ENCODE measurements at places on chromosomes 1 and 21.

GRCh38 chr1:54301497-54301896 lies 101.5 kb downstream of the MRPL37 start:
- no peak for DNase-seq

GRCh38 chr1:115116512-115116911 lies 27.2 kb upstream of the TSPAN2 start:
- DNase-seq = no peak

DNA sequence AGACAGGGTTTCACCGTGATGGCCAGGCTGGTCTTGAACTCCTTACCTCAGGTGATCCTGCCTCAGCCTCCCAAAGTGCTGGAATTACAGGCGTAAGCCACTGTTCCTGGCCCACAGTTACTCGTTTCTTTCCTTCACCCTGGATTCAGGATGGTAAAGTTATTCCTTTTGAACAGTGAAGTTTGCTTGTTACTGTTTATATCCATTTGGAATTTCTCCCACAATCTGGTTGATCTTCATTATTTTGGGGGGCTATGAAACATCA lies 43.0 kb downstream of the WDR4 start:
- no peak for DNase-seq

GRCh38 chr1:7628273-7628672 lies 142.8 kb upstream of the VAMP3 start:
- DNase-seq = no peak

GRCh38 chr1:108521990-108522393 lies 37.9 kb upstream of the EEIG2 start:
- DNase-seq = no peak
